ENCODE measurements at places on chromosomes 5 and 9. TPM values are rescaled to one million over a fixed set of nuclear protein-coding genes. Genes with fewer than 3 reads are reported as not detected.

DNA sequence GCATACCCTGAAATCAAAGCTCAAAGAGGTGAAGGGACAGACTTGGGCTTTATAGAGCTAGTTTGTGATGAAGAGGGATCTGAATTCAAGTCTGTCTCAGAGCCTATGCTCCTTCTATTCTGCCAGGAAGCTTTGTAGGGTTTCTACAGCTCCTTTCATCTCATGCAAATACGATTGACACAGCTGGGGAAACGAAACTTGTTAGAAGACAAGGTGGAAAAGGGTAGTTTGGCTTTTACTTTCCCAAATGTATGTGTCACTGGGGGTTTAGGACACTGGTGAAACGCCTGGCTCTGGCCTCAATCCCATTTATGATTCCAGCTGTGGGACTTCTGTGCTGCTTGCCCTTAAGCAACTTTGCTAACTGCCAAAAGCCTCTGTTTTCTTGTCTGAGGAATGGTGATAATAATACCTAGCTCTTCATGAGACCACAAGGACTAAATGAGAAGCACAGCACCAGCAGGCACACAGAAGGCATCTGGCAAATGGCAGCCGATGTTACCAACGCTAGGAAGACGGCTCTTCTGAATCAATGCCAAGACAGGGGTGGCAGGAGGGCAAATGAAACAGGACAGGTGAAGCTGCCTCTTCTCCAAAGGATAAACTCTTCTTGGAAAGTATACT, 70.3 kb upstream of the EQTN start:
- peaks cover 20% of the 10 kb centered on the region for H3K4me1 ChIP-seq
- no peaks in the 10 kb centered on the region for H3K27me3 ChIP-seq
- H3K27ac ChIP-seq = no peak overlapping the region
- no peaks in the 10 kb centered on the region for H3K36me3 ChIP-seq
- no peak overlapping the region for H3K4me3 ChIP-seq
- no peak for DNase-seq

Gene IL17B
- total RNA-seq = 2.4 TPM

GRCh38 chr9:83334320-83334719, 203.9 kb downstream of the FRMD3 start:
- peak; percentile 81 for DNase-seq
- H3K36me3 ChIP-seq = no peaks in the 10 kb centered on the region
- H3K27ac ChIP-seq = no peak overlapping the region
- H3K4me1 ChIP-seq = no peaks in the 10 kb centered on the region

Gene CA9
- not detected for total RNA-seq

DNA sequence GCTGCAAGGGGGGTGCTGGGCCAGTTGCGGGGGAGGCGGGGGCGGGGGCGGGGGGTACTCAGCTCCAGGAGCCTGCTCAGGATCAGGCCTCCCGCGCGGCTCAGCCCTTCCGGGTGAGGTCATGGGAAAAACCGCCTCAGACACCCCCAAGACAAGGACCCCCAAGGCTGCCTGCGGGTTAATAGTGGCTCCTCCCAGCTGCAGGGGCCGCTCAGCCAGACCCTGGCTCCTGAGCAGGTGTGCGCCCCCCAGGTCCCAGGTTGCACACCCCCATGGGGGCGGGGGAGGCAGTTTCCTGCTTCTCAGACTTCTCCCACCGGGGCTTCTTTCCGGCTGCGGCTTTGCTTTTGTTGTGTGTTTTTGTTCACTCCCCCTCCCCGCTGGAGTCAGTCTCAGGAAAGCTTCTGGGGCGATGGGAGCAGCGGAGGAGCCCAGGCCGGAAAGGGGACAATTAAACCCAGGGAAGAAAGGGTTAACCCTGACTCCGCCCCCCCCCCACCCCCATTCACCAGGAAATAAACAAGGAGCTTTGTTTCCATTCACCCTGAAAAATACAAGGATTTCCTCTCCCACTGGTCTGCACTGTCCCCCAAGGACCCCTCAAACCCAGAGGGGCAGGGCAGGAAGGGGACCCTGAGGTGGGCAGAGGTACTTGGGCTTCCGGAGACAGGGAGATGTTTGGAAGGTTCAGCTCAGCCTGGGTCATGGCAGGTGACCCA, 42.3 kb upstream of the NOTCH1 start:
- peaks cover 53% of the 10 kb centered on the region for H3K4me1 ChIP-seq
- peak overlapping the region; percentile 51 for H3K27ac ChIP-seq
- H3K27me3 ChIP-seq = no peaks in the 10 kb centered on the region
- no peak for DNase-seq

- no peaks in the 10 kb centered on the region for H3K4me1 ChIP-seq
- H3K27ac ChIP-seq = no peak overlapping the region
- no peak for DNase-seq
- no peak overlapping the region for H3K4me3 ChIP-seq
Measured at GRCh38 chr5:36734422-36734821, 128.0 kb downstream of the SLC1A3 start.

Gene SVEP1
- total RNA-seq = 31.3 TPM

DNA sequence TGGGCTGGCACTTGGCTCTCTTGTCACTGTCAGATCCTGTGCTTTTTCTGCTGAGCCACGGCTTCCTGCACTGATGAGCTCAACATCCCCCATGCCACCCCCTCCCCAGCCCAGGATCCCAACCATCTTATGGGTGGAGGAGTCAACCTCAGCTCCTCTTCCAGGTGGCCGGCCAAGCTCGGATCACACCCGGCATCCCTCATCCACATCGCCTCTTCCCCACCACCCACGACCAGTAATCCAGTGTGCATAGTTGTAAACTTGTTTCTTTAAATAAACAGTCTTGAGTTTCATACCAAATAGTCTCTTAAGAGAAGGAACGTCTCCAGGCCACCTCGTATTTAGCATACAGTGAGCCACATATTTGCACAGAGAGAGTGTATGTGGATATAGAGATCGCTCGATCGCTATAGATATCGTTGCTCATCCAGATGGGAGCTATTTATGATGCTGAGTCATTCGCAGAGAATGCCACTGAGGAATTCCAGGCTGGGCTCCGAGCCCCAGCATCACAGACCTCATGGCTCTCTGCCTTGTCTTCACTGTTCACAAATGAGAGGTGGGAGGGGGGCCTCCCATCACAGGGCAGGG, 61.8 kb upstream of the CPLX2 start:
- no peaks in the 10 kb centered on the region for H3K27me3 ChIP-seq
- no peak overlapping the region for H3K4me3 ChIP-seq
- no peaks in the 10 kb centered on the region for H3K4me1 ChIP-seq
- DNase-seq = no peak

- no peaks in the 10 kb centered on the region for H3K36me3 ChIP-seq
- no peak overlapping the region for H3K4me3 ChIP-seq
- H3K4me1 ChIP-seq = no peaks in the 10 kb centered on the region
- H3K27me3 ChIP-seq = no peaks in the 10 kb centered on the region
- no peak overlapping the region for H3K27ac ChIP-seq
Measured at GRCh38 chr5:1019001-1019905, 10.7 kb downstream of the NKD2 start.

Gene CXCL14
- 1.9 TPM for total RNA-seq

GRCh38 chr5:176772271-176773210, 37.8 kb upstream of the UNC5A start:
- no peak overlapping the region for H3K27ac ChIP-seq
- no peaks in the 10 kb centered on the region for H3K36me3 ChIP-seq
- no peaks in the 10 kb centered on the region for H3K4me1 ChIP-seq
- DNase-seq = peak; percentile 5
- H3K4me3 ChIP-seq = no peak overlapping the region
- H3K27me3 ChIP-seq = no peaks in the 10 kb centered on the region

Gene PCDHAC2
- 5.4 TPM for total RNA-seq

DNA sequence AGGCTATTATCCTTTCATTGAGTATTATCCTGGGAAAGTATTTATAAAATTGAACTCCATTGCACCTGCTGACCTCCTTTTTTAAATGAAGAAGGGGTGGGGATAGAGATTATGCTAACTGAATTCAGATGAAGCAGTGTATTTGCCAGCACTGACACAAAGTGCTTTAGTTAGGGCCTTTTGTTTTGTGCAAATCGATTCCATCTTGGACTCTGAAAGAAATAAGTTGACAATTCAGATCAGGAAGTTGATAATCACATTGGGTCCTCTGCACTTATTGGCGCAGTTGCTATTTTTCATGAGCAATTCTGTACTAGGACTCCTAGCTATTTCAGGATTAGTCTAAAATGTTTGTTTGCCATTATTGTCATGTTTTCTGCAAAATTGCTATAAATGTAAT, 101.6 kb upstream of the FSD1L start:
- no peaks in the 10 kb centered on the region for H3K27me3 ChIP-seq
- H3K36me3 ChIP-seq = no peaks in the 10 kb centered on the region
- DNase-seq = no peak
- no peak overlapping the region for H3K27ac ChIP-seq
- peaks cover 8% of the 10 kb centered on the region for H3K4me1 ChIP-seq

GRCh38 chr5:53556001-53556400, 4.4 kb upstream of the NDUFS4 start:
- no peaks in the 10 kb centered on the region for H3K36me3 ChIP-seq
- H3K4me1 ChIP-seq = peaks cover 3% of the 10 kb centered on the region
- DNase-seq = no peak
- no peak overlapping the region for H3K4me3 ChIP-seq

Gene CARD9
- total RNA-seq = 3.5 TPM

DNA sequence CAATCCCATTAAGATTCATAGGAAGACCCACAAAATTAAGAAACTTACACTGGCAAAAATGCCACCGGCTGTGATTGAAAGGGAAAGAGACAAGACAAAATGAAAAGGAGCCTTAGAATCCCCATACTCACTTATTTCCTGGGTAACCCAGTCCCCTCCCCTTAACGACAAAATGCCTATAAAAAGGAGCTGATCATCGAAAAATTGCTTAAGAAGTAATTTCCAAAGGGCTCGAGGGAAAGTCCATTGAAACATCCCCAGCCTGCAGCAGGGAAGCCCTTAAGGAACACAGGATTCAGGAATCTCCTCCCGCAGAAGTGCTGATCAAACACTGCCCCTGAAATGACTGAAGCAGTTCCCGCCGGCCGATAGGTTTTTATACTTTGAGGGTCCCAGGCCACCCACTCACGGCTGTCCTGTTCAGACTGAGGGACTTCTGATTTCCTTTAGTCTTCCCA, 677 bp upstream of the ZNF79 start:
- no peak for DNase-seq
- peaks cover 3% of the 10 kb centered on the region for H3K36me3 ChIP-seq
- H3K27ac ChIP-seq = peak overlapping the region; percentile 85

- H3K4me1 ChIP-seq = peaks cover 6% of the 10 kb centered on the region
- no peak for DNase-seq
- H3K36me3 ChIP-seq = no peaks in the 10 kb centered on the region
Measured at GRCh38 chr5:123451047-123451446, 27.8 kb upstream of the CEP120 start.

- no peaks in the 10 kb centered on the region for H3K36me3 ChIP-seq
- no peak overlapping the region for H3K27ac ChIP-seq
- no peaks in the 10 kb centered on the region for H3K4me1 ChIP-seq
Measured at GRCh38 chr9:116365056-116365471, 211.5 kb downstream of the PAPPA start.

DNA sequence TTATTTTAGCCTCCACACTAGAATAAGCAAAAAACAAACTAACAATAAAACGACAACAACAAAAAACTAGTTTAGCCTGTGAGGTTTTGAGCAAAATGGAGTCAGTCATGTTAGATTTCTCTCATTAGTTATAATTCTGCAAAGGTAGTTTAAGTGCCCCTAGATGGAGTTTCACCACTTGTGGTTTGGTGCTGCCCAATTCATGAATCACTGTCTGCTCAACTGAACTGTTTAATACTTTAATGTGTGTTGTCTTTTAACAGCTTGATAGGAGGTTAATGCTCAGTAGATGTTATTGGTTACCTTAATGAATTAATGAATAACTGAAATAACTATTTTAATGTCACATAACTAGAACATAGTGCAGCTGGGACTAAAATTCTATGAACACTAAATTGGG, 3.5 kb upstream of the PLAA start:
- no peak for DNase-seq
- H3K4me3 ChIP-seq = no peak overlapping the region
- no peak overlapping the region for H3K27ac ChIP-seq
- H3K36me3 ChIP-seq = no peaks in the 10 kb centered on the region
- no peaks in the 10 kb centered on the region for H3K27me3 ChIP-seq

DNA sequence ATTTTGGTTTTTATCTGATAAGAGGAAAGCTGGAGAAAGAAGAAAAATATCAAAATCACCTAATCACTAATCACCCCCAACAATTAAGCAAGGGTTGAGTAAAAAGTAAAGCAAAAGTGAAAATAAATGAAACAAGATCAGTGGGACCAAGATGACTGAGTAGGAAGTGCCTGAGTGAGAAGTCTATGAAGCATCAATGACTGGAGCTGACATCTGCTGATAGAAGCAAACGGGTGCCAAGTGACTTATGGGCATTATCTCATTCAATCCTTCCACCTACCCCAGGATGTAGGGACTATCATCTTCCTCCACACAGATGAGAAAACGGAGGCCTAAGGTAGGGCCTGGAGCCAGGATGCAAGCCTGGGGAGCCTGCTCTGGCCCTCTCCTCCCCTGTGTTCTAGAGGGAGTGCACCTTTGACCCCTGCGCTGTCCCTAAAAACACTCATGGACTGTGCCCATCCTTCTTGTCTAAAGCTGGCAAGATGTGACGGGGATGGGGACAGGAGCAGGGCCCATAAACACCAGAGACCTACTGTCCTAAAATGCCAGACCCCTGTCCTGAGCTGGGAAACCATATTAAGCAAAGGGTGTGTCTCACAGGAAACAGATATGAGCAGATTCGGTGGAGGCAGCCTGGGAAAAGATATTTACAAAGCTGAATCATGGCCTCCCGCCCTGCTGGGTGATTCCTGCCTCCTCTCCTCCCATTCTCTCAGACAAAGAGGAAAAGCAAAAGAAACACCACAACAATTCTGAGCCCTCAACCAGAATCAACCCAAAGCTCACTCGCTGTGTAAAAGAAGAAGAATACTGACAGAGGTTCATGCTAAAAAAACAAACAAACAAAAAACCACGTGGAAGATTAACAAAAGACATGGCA, 116.0 kb downstream of the AUH start:
- H3K27ac ChIP-seq = no peak overlapping the region
- H3K4me1 ChIP-seq = no peaks in the 10 kb centered on the region
- no peaks in the 10 kb centered on the region for H3K27me3 ChIP-seq
- no peak overlapping the region for H3K4me3 ChIP-seq
- H3K36me3 ChIP-seq = no peaks in the 10 kb centered on the region

GRCh38 chr9:94882966-94883641, 156.6 kb downstream of the AOPEP start:
- no peaks in the 10 kb centered on the region for H3K27me3 ChIP-seq
- no peaks in the 10 kb centered on the region for H3K36me3 ChIP-seq

DNA sequence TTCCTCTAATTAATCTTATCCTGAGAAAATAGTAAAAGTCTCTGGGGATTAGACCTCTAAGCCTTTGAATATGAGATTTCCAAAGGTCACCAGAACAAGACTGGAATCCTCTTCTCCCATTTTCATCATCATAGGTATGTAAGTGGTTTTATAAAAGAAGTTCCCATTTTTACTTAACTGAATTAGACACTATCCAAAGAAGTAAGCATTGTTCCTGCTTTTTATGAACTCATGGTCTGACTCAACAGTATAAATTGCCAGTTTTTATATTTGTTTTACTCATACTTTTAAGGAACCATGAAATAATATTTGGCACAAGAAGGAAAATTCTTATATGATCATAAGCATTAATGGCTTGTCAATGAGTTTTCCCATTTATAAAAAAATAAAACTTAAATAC, 167.1 kb upstream of the ADRA1B start:
- no peak overlapping the region for H3K4me3 ChIP-seq
- H3K4me1 ChIP-seq = no peaks in the 10 kb centered on the region
- no peaks in the 10 kb centered on the region for H3K36me3 ChIP-seq
- H3K27ac ChIP-seq = no peak overlapping the region
- no peaks in the 10 kb centered on the region for H3K27me3 ChIP-seq
- no peak for DNase-seq

- DNase-seq = no peak
- no peaks in the 10 kb centered on the region for H3K27me3 ChIP-seq
- H3K4me3 ChIP-seq = peak overlapping the region; percentile 50
- H3K4me1 ChIP-seq = peaks cover 16% of the 10 kb centered on the region
- no peak overlapping the region for H3K27ac ChIP-seq
- H3K36me3 ChIP-seq = no peaks in the 10 kb centered on the region
Measured at GRCh38 chr9:122463828-122464632, 13.7 kb downstream of the OR1J1 start.

Gene IFNA4
- total RNA-seq = not detected

Gene ATG12
- 33.4 TPM for total RNA-seq
